OCI-M1 (cell line): ENCODE measurements at places on chromosomes 6 and 20.
A peak's percentile ranks its signal among the peaks of the same experiment; 100 is the strongest.

- DNase-seq = peak; percentile 38
Observed at GRCh38 chr20:45818239-45818638, 5.8 kb downstream of the UBE2C start.

DNA sequence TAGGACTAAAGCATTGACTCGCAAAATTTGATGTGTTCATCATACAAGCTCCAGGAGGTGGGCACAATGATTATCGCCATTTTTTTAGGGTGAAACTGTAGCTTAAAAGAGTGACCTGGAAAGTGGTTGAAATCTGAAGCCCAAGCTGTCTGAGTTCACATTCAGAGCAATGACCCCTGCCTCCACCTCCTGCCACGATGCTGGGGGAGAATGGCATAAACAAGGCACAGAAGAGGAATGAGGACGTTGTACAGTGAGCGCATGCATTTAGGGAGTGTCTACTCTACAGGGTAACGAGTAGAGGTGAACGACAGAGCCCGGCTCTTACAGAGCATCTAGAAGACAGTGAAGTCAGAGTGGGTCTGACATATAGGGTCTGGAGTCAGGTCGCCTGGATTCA is 37.2 kb downstream of the CNKSR3 start:
- DNase-seq = no peak

DNA sequence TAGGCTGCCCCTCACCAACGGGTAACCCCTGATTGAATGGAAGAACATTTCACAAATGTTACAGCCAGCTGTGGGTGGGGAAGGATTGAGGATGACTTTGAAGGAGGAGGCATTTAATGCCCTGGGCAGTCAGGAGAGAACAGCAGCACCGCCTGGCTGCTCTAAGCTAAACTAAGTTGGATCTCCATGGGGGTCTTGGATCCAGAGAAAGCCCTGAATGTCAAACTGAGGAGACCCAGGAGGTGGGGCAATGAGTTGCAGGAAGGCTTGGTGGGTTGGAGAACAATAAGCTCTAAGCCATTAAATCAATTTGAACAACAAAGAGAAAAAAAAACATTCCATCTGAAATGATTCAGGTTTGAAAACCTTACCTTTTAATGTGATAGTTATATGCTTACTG is 35.4 kb downstream of the TMX4 start:
- no peak for DNase-seq

GRCh38 chr20:44219170-44219730 is 8.7 kb upstream of the OSER1 start:
- no peak for DNase-seq

GRCh38 chr6:123909989-123910388 is 106.3 kb downstream of the NKAIN2 start:
- DNase-seq = no peak

DNA sequence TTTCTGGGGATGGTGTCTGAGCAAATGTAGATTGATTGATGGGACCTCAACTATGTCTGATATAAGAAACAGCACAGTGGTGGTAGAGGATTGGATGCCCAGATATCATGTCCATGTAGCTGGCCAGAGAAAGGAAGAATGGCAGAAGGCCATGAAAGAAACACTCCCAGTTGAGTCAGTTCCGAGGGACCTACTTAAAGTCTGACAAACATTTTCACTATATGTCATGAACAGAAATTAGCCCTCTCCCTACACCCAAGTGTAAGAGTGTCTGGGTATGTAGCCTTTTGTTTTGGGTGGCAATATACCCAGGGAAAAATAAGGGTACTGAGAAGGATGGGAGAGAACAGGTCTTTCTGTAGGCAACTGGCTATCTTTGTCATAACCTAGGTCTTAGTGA is 434.2 kb downstream of the BCKDHB start:
- DNase-seq = no peak

DNA sequence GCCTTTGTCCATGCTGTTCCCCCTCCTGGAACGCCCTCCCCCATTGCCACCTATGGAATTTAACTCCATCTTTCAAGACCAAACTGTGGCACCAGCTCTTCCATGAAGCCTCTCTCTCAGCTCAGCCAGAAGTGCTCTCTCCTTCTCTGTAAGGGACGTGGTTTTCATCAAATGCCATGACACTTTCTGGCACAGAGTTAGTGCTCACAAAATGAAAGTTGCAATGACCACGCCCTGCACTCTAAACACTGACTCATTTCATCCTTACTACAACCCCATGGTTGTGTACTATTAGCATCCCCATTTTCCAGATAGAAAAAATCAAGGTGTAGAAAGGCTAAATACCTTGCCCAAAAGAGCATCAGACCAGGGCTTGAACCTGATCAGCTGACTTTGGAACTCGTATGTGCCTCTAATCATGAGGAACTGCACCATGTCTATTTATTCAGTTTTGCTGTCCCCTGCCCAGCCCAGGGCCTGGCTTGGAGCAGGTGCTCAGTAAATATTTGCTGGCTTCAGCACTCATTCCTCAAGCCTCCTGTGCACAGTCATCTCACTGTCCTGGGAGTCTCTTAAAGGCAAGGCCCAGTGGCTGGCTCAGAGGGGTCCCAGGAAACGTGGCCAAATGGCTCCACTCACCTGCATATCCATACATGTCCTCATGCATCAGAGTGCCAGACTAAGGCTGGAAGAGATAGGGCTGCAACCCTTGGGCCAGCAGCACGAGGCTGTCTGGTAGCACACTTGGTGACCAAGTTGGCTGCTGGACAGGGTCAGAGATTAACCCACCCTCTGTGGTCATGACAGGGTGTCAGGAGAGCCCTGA is 77.9 kb downstream of the MRPL14 start:
- no peak for DNase-seq

DNA sequence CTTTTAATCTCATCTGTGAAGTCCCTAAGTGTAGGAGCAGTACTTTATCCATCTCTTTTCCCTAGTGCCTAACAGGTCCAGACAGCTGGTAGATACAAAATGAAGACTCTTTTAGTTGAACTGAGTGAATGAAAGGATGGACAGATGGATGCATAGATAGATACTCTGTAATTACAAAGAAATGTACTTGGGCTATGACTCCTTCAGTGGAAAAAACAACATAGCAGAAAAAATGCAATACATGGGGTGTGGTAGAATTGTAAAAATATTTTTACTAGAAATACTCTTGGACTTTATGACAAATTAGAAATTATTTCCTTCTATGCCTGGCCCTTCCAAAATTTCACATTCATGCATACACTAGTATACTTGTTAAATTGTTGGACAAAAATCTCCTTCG is 29.3 kb downstream of the KCNQ5 start:
- DNase-seq = no peak

DNA sequence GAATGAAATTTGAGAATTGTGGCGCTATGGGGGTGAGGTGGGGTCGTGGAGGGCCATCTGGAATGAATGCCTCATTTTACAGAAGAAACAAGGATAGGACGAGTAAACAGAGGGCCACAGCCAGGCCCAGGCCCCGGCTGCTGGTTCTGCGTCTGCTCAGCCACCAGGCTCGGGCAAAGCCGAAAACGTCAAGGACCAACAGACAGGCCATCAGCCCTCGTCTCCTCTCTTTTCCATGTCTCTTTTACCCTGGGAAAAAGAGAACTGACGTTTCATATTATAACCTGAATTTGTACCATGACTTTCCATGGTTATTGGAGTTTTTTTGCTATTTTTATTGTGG is 212.4 kb upstream of the ARID1B start:
- DNase-seq = no peak

DNA sequence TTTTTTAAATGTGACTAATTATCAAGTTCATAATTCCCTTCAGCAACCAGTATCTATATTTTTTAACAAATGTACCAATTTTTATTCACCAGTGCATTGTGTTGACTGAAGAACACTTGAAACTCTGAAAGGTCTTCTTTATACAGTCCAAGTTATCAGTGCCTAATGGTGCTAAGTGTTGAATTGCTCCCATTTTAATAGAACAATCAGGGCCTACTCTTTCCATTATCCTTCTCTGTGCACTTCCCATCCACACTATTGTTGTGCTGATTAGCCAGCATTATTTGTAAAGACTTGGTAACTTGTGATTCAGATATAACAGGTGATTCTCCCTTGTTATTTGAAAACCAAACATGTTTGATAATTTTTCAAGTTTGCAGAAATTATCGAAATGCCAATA is 1209.7 kb upstream of the MAP3K7 start:
- no peak for DNase-seq

- no peak for DNase-seq
Observed at GRCh38 chr6:146547889-146548288, 4.3 kb downstream of the RAB32 start.

- DNase-seq = peak; percentile 32
Observed at GRCh38 chr6:4010048-4010447, 68.9 kb downstream of the FAM217A start.

GRCh38 chr6:52994031-52994838 is 849 bp downstream of the GSTA4 start:
- DNase-seq = no peak

DNA sequence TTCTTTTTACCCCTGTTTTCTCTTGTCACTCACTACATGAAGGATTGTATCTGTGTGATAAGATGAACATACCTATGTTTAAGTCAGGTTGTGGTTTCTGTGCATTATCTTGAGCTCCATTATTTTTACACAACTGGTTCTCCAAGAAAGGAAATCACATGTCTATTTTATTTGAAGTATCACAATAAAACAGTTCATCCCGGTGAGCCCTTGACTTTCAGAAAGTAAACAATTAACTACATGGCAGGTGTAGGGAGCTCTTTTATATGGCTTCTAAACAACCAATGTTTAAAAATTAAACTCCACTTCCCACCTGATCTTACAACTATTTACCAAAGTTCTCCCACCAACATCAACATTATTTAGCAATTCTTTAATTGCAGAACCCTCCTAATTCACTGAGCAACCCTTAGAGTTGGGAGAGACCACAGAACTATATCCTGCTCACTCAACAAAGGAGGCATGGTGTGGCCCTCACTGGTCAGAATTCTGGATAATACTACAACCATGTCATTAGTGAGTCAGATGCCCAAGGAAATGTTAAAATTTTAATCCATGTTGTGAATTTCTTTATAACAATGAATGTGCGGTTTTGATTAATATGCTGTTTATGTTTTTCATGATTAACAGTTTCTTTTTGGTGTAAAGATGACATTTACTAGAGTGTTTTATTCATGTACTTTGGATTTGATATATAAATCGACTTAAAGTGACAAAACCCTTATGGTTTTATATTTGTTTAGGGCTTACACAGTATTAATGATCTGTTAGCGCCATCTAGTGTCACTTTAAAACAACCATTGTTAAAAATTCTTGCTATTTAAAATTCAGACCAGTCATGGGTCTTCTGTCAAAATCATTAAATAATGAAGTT is 50.0 kb upstream of the SCGN start:
- DNase-seq = peak; percentile 87

DNA sequence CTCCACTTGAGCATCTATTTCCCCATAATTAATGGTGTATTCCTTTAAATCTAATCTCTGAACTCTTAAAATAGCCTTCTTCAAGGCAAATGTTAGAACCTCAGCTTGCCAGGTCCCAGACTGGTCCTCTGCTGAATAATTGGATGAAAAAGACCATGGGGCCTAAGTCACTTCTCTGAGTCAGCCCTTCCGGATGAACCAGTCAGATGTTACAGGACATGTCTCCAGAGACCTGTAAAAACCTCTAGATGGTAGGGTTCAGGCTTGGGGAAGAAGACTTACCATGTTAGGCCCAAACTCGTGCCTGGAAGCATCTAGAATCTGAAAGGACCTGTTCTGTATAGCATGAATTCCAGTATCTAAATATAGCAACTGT is 97.3 kb downstream of the CDKAL1 start:
- DNase-seq = no peak

- DNase-seq = no peak
Observed at GRCh38 chr6:141401168-141401567, 731.6 kb upstream of the GJE1 start.

DNA sequence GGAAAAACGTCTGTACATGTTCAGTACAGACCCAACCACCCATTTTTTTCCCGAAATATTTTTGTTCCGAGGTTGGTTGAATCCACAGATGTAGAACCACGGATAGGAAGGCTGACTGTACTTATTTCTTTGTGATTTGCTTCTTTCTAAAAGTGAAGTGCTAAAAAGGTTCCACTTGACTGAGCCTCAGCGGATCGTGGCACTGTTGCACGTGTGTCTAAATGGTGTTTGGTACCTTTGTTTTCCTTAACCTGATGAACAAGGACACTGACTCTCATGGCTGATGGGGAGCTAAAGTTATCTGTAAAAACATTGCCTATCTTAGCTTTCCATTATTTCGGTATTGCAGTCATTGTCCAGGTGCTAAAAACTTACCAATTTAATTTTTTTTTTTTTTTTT is 6.2 kb downstream of the BPHL start:
- no peak for DNase-seq
